ENCODE measurements at places on chromosomes 2 and 18. TPM values are rescaled to one million over a fixed set of nuclear protein-coding genes. Genes with fewer than 3 reads are reported as not detected.

GRCh38 chr2:224971214-224971613 is 71.1 kb downstream of the DOCK10 start:
- no peak for DNase-seq

The SERTAD2 gene
- 24.3 TPM for total RNA-seq

DNA sequence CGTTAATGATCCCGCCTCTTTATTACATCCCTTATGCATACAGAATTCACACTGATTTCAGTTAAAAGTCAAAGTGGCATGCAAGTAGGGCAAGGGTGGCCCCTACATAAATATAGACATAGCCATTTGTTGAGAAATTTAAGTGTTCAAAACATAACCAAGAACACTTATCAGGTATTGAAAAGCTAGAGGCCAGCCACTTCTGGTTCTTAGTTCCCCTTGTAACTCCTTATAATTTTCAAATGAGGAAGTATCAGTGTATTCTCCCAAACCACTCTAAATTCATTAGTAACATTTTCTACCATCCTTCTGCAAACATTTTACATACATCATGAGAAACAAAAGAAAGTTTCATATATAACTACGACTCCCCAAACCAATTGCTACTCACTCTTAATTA is 5.8 kb upstream of the ARL5A start:
- no peak for DNase-seq

DNA sequence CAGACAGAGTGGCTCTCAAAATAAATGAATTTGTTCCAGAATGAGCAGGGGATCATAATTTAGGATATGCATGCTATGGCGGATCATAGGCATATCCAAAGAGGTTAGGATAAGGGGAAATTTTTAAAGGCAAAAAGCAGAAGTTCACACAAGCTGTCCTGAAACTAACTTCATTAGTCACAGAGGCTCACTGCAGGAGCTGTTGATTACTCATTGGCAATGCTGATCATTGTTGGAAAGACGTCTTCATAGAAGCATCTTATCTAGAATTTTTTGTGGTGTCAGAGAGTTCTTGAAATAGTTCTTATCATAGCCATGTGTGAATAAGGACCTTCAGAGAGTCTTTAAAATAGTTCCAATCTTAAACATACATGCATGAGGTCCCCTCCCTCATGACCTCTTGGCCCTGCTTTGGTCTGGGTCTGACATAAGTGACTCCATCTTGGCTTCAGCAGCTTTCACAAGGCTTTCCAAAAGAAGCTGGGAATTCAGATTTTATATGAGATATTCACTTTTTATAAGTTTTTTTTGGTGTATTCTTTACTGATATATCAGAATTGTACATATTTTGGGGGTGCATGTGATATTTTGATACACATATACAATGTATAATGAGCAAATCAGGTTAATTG is 7.5 kb upstream of the CCDC195 start:
- DNase-seq, result no peak

- no peak for DNase-seq
Observed at GRCh38 chr18:48208432-48209140, 200.6 kb downstream of the ZBTB7C start.

- no peak for DNase-seq
Observed at GRCh38 chr18:61924550-61924949, 31.7 kb upstream of the RNF152 start.

- DNase-seq, result no peak
Observed at GRCh38 chr2:99031481-99031880, 95.5 kb upstream of the CRACDL start.

- no peak for DNase-seq
Observed at GRCh38 chr2:8403876-8404275, 278.0 kb upstream of the ID2 start.

The SERPINB3 gene
- not detected for total RNA-seq

The ABHD1 gene
- 0.46 TPM for total RNA-seq

The TMEM169 gene
- total RNA-seq, result 0.74 TPM
